ENCODE measurements at places on chromosomes 6 and 20.

GRCh38 chr6:37340639-37340943 lies 13.2 kb upstream of the RNF8 start:
- peaks cover 9% of the 10 kb centered on the region for H3K4me1 ChIP-seq
- peaks cover 8% of the 10 kb centered on the region for H3K27me3 ChIP-seq
- no peak overlapping the region for H3K4me3 ChIP-seq

GRCh38 chr6:36526066-36526465 lies 21.2 kb downstream of the STK38 start:
- peaks cover 20% of the 10 kb centered on the region for H3K36me3 ChIP-seq
- no peak overlapping the region for H3K27ac ChIP-seq
- no peaks in the 10 kb centered on the region for H3K27me3 ChIP-seq
- no peak for DNase-seq

- no peak overlapping the region for H3K27ac ChIP-seq
- peaks cover 4% of the 10 kb centered on the region for H3K36me3 ChIP-seq
- DNase-seq, result no peak
- no peaks in the 10 kb centered on the region for H3K27me3 ChIP-seq
- H3K4me3 ChIP-seq, result no peak overlapping the region
Observed at GRCh38 chr6:41850861-41851260, 44.3 kb downstream of the USP49 start.

DNA sequence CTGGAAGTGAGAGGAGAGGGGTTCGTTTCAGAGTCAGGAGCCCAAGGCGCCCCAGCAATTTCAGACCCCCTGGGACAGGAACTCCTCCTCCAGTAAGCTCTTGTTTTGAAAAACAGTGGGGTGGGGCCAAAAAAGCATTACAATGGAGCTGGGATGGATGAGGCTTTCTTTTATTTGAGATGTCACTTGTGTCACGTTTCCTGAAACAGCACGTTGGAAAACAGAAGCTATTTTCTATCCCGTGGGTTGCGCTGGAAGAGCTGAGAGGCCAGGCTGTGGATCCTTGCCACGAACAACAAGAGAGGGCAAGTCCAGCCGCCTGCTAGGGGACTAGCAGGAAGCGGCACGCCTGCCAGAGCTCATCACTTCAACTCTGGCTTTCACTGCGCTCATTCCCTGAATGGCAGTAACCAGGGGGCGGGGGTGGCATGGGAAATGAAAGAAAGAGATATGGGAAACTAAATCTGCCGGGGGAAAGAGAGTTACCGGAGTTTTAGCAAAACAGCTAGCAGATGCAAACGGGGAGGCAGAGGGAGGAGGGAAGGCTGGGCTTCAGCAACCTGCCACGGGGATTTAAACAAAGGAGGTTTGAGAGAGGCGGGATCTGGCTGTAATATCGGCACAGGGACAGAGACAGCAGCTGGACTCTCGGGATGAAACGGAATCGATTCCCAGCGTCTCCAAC lies 34.6 kb downstream of the GCNT2 start:
- H3K27ac ChIP-seq, result peak overlapping the region; percentile 92
- DNase-seq, result no peak
- H3K36me3 ChIP-seq, result no peaks in the 10 kb centered on the region
- H3K4me1 ChIP-seq, result peaks cover 18% of the 10 kb centered on the region

GRCh38 chr6:44332585-44332984 lies 9.9 kb upstream of the SPATS1 start:
- H3K27ac ChIP-seq, result no peak overlapping the region
- H3K27me3 ChIP-seq, result peaks cover 48% of the 10 kb centered on the region
- H3K36me3 ChIP-seq, result no peaks in the 10 kb centered on the region
- no peak overlapping the region for H3K4me3 ChIP-seq
- peaks cover 6% of the 10 kb centered on the region for H3K4me1 ChIP-seq

DNA sequence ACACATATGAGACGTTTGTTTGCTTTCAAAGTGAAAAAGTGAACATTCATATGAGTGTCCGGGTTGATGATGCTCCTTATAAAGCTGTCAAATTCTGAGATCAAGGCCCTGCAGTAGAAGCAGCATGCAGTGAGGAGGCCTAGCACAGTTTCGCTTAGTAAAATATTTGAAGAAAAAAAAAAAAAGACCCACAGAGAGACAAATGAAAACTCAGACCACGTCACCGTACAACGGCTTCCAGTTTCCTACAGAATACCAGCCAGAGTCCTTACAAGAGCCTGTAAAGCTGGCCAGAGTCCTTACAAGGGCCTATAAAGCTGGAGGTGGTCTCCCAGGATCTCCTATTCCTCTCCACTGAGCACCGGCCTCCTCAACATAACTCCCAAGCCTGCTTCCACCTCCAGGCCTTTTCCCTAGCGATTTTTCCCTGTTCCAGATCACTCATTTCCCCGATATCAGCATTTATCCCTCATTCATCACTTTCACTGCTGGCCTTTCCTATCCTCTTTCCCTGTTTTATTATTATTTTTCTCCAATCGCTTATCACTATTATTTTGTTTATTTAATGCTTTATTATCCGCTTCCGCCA lies 1.5 kb upstream of the HMGN4 start:
- peaks cover 22% of the 10 kb centered on the region for H3K4me1 ChIP-seq
- peak overlapping the region; percentile 88 for H3K4me3 ChIP-seq
- peak overlapping the region; percentile 98 for H3K27ac ChIP-seq
- peaks cover 6% of the 10 kb centered on the region for H3K36me3 ChIP-seq
- DNase-seq, result no peak

GRCh38 chr20:1083431-1084080 lies 34.8 kb upstream of the PSMF1 start:
- DNase-seq, result no peak
- no peak overlapping the region for H3K27ac ChIP-seq
- no peaks in the 10 kb centered on the region for H3K4me1 ChIP-seq
- no peak overlapping the region for H3K4me3 ChIP-seq
- no peaks in the 10 kb centered on the region for H3K36me3 ChIP-seq

GRCh38 chr6:79712144-79712543 lies 81.0 kb downstream of the SH3BGRL2 start:
- H3K36me3 ChIP-seq, result no peaks in the 10 kb centered on the region
- H3K4me3 ChIP-seq, result no peak overlapping the region
- no peak for DNase-seq
- no peaks in the 10 kb centered on the region for H3K27me3 ChIP-seq

GRCh38 chr20:40639132-40639531 lies 49.9 kb downstream of the MAFB start:
- H3K4me3 ChIP-seq, result no peak overlapping the region
- no peak for DNase-seq
- peaks cover 10% of the 10 kb centered on the region for H3K27me3 ChIP-seq

- no peak overlapping the region for H3K27ac ChIP-seq
- H3K4me3 ChIP-seq, result no peak overlapping the region
- no peaks in the 10 kb centered on the region for H3K36me3 ChIP-seq
Observed at GRCh38 chr20:21064924-21065323, 41.2 kb downstream of the LINC00237 start.

GRCh38 chr20:57810511-57811373 lies 100.9 kb upstream of the PMEPA1 start:
- H3K27ac ChIP-seq, result no peak overlapping the region
- peaks cover 6% of the 10 kb centered on the region for H3K4me1 ChIP-seq
- no peak overlapping the region for H3K4me3 ChIP-seq

DNA sequence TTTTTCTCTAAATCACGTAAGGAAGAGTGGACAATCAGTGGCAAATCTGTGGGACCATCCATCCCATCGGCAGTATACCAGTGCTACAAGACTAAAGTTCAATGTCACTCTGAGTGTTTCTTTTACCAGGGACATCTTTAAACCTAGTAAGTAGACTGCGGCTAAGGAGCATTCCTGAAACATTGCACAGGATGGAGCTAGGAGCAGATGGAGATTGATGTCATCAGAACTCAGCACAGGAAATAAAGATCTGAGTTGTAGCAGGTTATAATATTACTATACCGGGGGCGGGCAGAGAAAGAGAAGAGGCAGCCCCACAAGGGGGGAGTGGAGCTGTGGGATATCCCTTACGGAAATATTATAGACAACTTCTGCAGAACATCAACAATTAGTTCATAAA lies 162.1 kb downstream of the MTFR2 start:
- H3K27me3 ChIP-seq, result peaks cover 3% of the 10 kb centered on the region
- H3K27ac ChIP-seq, result no peak overlapping the region
- H3K4me1 ChIP-seq, result peaks cover 7% of the 10 kb centered on the region
- H3K36me3 ChIP-seq, result no peaks in the 10 kb centered on the region

DNA sequence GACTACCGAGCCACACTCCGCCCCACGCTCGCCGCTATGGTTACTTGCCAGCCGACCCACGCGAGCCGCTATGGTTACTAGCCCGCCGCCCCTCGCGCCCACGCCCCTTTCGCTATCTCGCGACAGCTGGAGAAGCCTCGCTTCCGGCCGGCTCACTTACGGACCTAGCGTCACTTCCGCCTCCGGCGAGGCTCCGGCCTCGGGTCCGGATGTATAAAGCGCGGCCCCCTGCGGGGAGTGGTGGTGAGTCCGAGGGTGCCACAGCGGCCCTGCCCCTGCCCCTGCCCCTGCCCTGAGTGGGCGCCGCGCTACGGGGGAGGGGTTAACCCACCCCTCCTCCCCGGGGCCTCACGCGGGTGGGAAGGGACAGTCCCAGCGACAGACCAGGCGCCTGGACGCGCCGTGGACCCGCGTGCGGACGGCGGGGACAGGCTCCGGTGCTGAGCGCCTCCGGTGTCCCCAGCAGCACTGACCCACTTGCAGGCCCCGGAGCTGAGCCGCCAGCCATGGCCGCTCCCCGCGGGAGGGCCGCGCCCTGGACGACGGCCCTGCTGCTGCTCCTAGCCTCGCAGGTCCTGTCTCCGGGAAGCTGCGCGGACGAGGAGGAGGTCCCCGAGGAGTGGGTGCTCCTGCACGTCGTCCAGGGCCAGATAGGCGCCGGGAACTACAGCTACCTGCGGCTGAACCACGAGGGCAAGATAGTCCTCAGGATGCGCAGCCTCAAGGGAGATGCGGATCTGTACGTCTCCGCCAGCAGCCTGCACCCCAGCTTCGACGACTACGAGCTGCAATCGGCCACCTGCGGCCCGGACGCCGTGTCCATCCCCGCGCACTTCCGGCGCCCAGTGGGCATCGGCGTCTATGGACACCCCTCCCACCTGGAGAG lies at the start of the genes C6orf120 and WDR27:
TSS of gene C6orf120 (plus strand) at position 173 of the 886 bp plus-strand sequence. CDS start at position 507, 334 bp downstream.
TSS of gene WDR27 (minus strand) at position 76 of the 886 bp plus-strand sequence. CDS start 13,024 bp downstream, outside the sequence.
- H3K27ac ChIP-seq, result peak within 1 kb of the TSS; percentile 94
- peaks cover 5% of the 10 kb centered on the region for H3K36me3 ChIP-seq
- H3K4me3 ChIP-seq, result peak within 1 kb of the TSS; percentile 91
- peak; percentile 91 for DNase-seq

DNA sequence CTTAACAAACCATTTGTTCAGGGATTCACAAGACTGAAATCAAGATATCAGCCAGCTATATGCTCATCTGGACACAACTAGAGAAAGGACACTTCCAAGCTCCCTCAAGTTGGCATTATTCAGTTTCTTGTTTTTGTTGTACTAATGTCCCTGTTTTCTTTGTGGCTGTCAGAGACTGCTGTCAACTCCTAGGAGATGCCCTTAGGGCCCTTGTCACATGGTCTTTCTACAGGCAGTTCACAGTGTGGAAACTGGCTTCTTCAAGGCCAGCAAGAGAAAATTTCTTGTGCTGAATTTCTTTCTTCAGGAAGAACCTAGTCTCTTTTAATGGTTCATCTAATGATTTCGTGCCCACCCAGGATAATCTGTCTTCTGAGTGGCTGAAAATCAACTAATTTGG lies 677.2 kb upstream of the MAN1A1 start:
- DNase-seq, result no peak
- H3K4me3 ChIP-seq, result no peak overlapping the region
- no peaks in the 10 kb centered on the region for H3K36me3 ChIP-seq
- no peaks in the 10 kb centered on the region for H3K27me3 ChIP-seq
- no peak overlapping the region for H3K27ac ChIP-seq
- no peaks in the 10 kb centered on the region for H3K4me1 ChIP-seq

GRCh38 chr6:43250992-43251373 lies 7.7 kb downstream of the TTBK1 start:
- peaks cover 9% of the 10 kb centered on the region for H3K4me1 ChIP-seq
- H3K4me3 ChIP-seq, result no peak overlapping the region
- no peaks in the 10 kb centered on the region for H3K36me3 ChIP-seq
- no peak for DNase-seq
- no peak overlapping the region for H3K27ac ChIP-seq

- H3K4me3 ChIP-seq, result no peak overlapping the region
- H3K36me3 ChIP-seq, result no peaks in the 10 kb centered on the region
- H3K27ac ChIP-seq, result no peak overlapping the region
- peaks cover 8% of the 10 kb centered on the region for H3K4me1 ChIP-seq
Observed at GRCh38 chr6:11473008-11473740, 64.4 kb upstream of the TMEM170B start.

GRCh38 chr20:49769048-49769581 lies 43.5 kb upstream of the SLC9A8 start:
- H3K4me3 ChIP-seq, result no peak overlapping the region
- DNase-seq, result no peak
- H3K27me3 ChIP-seq, result no peaks in the 10 kb centered on the region
- no peaks in the 10 kb centered on the region for H3K36me3 ChIP-seq

DNA sequence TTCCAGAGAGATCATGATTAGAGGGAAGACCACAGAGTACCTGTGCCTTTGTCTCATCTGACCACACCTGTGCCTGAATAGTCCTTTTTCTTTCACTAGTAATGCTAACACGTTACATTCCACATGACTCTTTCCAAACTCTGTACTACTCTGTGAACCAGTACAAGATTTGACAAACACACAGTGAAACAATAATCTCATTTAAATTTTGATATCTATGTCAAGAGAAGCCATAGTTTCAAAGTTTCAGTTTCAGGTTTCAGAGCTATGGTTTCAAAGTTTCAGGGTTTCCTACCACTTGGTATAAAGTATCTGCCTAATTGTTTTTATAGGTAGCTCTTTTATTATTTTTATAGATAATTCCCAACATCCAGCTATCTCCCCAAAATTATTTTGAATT lies 62.0 kb upstream of the PHACTR2 start:
- no peak overlapping the region for H3K4me3 ChIP-seq
- H3K27me3 ChIP-seq, result no peaks in the 10 kb centered on the region
- H3K36me3 ChIP-seq, result no peaks in the 10 kb centered on the region
- H3K4me1 ChIP-seq, result peaks cover 9% of the 10 kb centered on the region
- no peak overlapping the region for H3K27ac ChIP-seq
- DNase-seq, result no peak

DNA sequence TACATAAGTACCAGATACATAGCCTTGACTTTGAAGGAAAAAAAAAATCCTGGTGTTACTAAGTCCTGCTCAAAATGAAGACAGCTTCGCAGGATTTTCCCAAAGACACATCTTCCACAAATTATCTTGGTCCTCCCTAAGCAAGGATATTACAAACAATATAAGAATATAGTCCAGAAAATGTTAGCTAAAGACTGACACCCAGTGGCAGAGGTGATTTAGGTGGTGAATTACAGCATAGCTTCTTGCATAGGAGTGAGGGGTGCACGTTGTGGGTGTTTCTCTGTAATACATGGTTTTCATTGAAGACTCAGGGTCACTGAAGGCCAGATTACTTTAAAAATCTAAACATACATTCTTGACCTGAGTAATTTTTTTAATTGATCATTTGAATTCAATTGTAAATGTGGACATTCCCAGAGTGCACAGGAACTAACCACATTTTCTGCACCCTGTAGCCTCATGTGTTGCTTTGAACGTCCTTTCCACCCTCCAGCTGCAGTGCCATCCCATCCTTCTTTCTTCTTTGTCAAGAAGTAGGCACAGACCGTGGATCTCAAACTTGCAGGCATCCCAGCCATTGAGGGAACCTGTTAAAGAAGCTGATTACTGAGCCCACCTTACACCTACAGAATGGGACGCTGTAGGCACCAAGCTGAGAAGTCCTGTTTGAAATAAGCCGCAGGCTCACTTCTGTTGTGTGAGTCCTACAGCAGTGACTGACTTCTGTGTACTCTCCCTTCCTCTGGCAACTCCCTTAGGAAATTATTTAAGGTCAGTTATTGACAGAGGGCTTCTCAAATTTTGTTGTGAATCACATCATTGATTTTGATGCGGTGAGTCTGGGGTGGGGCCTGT lies 102.6 kb downstream of the PERP start:
- no peak for DNase-seq
- no peaks in the 10 kb centered on the region for H3K27me3 ChIP-seq
- no peaks in the 10 kb centered on the region for H3K36me3 ChIP-seq
- no peak overlapping the region for H3K4me3 ChIP-seq
- H3K27ac ChIP-seq, result no peak overlapping the region
- H3K4me1 ChIP-seq, result peaks cover 18% of the 10 kb centered on the region

Data from progenitor cell of endocrine pancreas (in vitro differentiated cells).